Fibroblast of lung (primary cell): ENCODE measurements at places on chromosomes 5 and 9.

DNA sequence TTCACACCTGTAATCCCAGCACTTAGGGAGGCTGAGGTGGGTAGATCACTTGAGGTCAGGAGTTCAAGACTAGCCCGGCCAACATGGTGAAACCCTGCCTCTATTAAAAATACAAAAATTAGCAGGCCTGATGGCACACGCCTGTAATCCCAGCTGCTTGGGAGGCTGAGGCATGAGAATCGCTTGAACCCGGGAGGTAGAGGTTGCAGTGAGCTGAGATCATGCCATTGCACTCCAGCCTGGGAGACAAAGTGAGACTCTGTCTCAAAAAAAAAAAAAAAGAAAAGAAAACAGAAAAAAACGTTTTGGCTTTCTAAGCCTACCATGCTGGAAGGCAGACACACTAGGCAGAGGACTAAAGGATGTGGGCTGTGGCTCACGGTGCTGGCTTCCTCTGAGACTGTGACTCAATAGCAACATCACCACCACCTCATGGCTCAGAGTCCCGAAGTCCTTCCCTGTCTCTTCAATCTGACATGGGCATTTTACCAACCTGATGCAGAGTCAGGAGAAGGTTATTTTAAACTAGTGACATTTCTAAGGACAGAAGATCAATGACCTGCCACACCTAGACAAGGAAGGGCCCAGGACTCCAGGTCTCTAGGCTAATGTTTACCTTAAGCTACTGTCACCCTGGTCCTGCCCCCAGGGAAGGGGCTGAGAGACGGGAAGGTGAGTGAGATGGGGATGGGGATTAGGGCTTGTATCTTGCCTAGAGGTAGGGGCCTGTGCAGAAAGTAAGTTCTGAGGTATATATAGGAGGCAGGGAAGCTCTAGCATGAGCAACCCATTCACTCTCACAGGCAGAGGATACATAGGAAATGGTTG lies 3.7 kb downstream of the ECSCR start:
- H3K4me1 ChIP-seq, result no peaks in the 10 kb centered on the region
- H3K4me3 ChIP-seq, result no peak overlapping the region
- no peak overlapping the region for H3K27ac ChIP-seq
- DNase-seq, result peak; percentile 89

DNA sequence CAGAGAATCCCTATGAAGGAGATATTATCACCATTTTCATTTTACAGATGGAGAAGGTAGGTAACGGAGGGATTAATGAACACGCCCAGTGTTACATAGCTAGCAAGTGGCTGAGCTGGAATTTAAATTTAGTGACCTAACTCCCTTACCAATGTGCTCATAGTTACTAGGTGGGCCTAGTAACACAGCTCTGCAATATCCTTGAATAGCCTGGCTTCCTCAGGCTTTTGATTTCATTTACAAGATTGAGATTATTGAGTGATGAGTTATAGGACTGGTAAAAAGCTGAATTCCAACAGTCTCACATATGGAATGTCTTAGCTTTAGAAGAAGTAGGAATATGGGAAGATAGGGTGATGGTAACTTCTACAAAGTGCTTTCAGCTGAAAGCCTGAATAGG lies 336.3 kb upstream of the KIF2A start:
- H3K4me1 ChIP-seq, result peaks cover 3% of the 10 kb centered on the region
- no peak overlapping the region for H3K27ac ChIP-seq

DNA sequence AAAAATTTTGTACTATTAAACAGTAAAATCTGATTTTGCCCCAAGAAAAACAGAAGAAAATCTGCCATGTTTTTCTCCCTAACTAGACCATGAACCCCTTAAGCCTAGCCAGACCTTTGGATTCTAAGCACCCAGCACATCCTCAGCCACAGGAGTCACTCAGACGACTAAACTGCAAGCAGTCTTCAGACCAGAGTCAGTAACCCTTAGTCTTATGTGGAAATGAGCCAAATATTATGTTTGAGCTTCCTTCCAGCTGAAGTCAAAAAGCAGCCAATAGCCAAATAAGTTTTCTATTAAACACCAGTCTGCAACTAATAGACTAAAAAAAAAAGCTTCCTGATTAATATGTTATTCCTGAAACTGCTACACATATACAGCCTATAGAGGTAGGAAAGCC lies 47.4 kb downstream of the GOLPH3 start:
- H3K4me3 ChIP-seq, result no peak overlapping the region
- no peaks in the 10 kb centered on the region for H3K4me1 ChIP-seq
- H3K36me3 ChIP-seq, result peaks cover 12% of the 10 kb centered on the region

DNA sequence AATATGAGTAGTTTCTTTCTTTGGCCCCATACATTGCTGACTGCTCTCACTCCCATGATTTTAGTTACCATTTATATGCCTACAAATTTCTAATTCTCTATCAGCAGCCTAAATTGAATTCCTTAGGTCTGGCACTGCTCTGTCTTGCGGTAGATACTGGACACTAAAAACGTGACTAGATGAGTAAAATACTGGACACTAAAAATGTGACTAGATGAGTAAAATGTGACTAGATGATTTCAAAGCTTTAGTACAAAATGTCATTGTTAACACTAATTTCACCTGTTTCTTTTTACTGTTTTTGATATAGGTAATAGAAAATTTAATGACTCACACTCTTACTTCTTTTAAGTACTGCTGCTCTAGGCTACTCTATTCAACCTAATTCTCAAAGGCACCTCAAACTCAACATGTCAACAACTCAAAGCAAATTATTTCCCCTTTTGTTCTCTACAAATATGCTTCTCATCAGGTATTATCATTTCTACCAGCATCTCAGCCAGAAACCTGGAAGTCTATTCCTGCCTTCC lies 31.4 kb upstream of the GOLGA1 start:
- DNase-seq, result no peak
- H3K4me3 ChIP-seq, result no peak overlapping the region
- H3K36me3 ChIP-seq, result peaks cover 3% of the 10 kb centered on the region
- no peaks in the 10 kb centered on the region for H3K4me1 ChIP-seq
- no peaks in the 10 kb centered on the region for H3K27me3 ChIP-seq

DNA sequence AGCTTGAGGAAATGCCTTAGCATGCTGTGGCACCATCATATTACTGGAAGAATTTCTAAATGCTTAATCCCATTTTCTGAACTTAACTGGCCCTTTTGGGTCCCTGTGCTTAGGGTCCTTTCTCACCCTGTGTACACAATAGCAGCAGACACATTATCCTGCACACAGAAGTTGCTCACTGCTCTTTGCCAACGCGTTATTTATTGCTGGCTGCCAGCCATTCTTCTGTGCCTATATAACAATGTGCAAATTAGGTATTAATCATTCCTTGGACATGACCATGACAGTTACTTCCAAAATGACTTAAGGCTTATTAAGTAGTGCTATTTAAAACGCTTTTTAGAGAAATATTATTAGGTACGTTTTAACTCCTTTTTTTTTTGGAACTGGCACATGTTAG lies 134.7 kb downstream of the FBN2 start:
- no peaks in the 10 kb centered on the region for H3K4me1 ChIP-seq
- H3K27ac ChIP-seq, result no peak overlapping the region
- DNase-seq, result no peak
